Choroid plexus epithelial cell (primary cell): ENCODE measurements at places on chromosomes 11 and 22.

DNA sequence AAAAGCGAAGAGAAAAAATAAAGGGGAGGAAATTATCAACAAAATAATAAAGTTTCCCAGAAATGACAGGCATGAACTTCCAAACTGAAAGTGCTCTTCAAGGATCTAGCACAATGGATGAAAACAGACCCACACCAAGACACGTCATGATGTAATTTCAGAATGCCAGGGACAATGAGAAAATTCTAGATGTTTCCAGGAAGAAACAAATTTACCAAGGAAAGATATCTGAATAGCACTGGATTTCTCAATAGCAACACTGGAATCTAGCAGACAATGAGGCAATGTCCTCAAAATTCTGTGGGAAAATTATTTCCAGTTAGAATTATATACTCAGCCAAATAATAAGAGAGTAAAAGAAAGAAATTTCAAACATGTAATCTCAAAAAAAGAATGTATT, 46.0 kb downstream of the DENND5A start:
- peak; percentile 77 for DNase-seq

DNA sequence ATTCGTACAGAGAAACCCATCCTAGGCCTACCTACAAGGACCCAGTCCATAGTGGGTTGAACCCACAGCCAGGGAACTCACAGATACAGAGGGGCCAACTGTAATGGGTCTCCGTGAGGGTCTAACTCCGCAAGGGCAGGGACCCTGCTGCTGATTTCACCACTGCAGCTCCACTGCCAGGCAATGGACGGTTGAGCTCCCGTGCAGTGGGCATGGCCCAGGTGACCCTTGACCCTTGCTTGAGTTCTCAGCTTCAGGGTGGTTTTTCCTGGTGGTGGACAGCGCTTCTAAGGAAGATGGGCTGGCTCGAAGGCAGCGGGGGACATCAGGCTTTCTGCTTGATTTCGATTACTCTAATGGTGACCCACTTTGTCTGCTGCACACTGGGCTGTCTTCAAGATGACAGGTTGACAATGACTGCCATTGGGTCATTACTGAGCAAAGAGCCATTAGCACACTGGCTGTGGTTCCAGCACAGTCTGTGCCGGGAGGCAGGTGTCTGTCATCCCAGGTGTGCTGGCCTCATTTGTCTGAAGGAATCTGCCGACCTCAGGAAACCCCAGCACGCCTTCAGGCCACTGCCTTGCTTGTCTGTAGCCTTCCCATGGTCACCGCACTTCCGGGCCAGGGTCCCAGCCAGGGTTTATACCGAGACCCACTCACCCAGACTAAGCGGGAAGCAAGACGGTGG, 3.7 kb upstream of the GAL start:
- no peak for DNase-seq

DNA sequence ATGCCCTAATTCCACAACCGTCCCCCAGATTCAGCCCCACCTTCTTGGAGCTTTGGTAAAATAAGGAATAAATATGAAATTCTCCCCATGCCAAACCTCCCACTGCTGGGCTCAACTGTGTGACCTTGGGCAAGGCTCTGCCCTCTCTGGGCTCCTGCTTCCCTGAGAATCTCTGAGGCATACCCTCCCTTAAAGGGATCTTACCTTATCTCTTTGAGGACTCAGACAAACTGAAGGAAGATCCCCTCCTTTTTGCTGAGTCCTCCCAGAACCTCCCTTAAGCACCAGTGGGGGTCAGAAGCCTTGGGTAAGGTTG, 2.7 kb downstream of the CD248 start:
- no peak for DNase-seq

DNA sequence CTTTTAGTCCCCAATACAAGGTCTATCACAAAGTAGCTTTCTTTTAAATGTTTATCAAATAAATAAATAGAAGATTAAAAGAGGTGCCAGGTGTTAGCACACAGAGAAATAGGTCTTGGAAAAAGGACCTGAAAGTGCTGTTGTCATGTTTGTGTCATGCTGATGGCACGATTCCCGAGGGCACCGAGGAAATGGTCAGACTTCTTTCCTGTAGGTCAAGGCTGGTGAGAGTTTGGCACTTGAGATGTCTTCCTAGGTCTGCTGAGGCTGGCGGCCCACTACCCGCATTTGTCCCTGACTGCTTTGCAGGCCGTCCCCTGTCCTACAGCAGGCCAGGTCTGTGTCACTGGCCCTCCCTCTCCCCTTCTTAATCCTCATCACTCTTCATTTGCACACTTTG, 112.1 kb downstream of the ATXN10 start:
- no peak for DNase-seq

GRCh38 chr11:87307101-87307500, 269.4 kb downstream of the TMEM135 start:
- no peak for DNase-seq

DNA sequence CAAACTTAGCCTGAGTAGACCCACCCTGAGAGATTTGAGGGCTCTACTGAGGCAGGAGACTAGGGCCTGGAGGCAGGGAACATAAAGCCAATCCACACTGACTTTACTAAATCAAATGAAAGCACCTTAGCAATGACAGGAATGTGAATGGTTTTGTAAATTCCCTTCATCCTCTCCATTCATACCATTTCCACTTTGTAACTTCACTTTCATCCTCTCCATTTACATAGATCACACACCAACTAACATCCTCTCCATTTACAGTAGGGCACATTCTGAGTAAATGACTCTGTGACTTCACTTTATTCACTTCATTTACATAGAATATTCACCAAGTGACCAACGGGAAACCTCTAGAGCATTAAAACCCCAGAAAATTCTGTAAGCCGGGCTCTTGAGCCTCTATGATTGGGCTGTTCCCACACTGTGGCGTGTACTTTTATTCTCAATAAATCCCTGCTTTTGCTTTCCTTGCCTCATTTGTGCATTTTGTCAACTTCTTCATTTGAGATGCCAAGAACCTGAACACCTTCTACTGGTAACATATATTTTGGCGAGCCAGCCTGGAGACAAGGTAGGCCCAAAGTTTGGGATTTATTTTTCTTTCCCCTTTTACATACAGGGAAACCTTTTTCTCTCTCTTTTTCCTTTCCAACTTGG, 82.9 kb downstream of the PIWIL4 start:
- peak; percentile 39 for DNase-seq

DNA sequence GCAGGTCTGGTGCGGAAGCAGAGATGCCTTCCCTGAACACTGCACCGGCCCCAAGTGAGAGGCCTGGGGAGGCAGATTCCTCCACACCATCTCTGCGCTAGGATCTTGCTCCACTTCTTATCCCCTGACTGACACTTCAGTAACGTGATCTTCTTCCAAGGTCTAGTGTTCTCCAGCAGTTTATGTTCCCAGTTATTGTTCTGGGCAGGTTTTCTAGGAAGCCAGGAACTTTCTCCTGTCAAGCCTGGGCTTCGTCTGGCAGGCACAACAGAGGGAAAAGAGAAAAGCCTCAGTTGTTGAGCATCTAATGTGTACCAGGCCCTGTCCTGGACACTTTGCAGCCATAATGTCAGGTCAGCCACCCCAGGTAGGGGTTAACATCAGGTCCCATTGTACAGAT, 10.5 kb downstream of the CD82 start:
- no peak for DNase-seq

- no peak for DNase-seq
Observed at GRCh38 chr22:44331881-44332714, 19.3 kb upstream of the SHISAL1 start.

- no peak for DNase-seq
Observed at GRCh38 chr11:76795290-76795935, 12.3 kb downstream of the TSKU start.

DNA sequence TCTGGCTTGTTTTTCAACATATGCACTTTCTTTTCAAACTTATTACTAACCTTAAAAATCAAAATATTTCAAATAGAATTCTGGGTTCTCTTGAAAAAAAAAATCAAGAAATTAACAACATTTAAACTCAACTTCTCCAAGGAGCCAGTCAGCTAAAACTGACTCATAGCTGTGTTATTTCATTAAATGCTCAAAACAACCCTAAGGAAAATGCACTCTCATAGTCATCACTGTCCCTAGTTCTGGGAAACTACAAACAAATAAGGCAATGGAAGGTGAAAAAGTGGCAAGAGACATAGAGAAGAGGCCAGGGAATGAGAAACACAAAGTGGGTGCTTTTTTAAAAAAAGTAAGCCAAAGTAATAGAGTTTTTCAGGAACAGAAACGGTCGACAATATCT, 4.1 kb upstream of the ARHGAP20 start:
- peak; percentile 71 for DNase-seq

GRCh38 chr11:79959318-79959717, 518.5 kb upstream of the TENM4 start:
- DNase-seq, result no peak

- no peak for DNase-seq
Observed at GRCh38 chr11:103069367-103069766, 22.6 kb downstream of the DCUN1D5 start.

DNA sequence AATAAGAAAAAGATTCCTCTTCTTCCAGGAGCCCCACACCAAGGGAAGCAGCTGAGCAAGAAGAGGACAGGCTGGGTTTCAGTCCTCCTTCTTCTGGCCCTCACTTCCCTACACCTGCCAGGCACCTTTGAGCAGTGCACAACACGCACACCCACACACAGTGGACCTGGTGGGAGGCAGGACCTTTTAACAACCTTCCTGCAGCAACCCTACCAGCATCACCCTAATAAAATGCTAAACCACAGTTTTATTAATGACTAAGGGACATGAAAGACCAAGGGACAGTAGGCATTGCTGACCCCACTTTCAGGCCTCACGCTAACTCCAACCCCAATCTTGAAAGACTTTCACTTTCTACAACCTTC, 12.2 kb downstream of the ARAP1 start:
- no peak for DNase-seq
